ENCODE measurements at places on chromosomes 4 and X.

GRCh38 chr4:36332023-36332781, 50.8 kb downstream of the DTHD1 start:
- DNase-seq, result peak; percentile 94

- no peak for DNase-seq
Observed at GRCh38 chr4:168045354-168045753, 47.0 kb upstream of the ANXA10 start.

DNA sequence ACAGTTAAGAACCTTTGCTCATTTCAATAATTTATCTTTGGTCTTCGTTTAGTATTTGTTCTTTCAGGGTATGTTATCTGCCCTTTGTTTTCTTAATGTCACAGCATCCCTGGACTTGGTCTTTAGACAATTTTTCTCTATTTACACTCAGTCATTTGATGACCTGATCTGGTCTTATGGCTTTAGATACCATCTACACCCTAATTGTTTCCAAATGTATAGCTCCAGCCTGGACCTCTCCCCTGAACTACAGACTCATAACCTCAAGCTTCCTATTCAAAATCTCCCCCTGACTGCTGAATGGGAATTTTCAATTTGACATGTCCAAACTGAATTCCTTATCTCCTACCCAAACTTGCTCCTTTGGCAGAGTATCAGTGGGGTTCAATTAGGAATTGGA, 3.7 kb upstream of the SUPT20HL2 start:
- DNase-seq, result no peak

DNA sequence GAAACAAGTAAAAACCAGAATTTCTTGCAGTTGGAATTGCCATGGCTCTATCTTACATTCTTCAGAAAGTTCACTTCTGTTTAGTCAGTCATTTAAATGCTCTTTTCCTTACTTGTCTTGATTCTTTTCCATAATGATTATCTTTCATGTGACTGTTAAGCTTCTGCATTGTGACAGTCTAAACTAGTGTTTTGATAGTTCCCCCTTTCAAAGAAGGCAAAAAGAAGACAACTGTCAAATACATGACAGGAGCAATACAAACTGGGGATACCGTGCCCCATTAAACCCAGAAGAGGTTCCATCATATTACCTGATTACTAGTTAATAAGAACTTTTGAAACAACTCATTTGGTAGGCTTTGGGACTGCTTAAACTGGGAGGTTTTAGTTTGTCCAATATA, 476.2 kb downstream of the PCDH19 start:
- DNase-seq, result no peak

DNA sequence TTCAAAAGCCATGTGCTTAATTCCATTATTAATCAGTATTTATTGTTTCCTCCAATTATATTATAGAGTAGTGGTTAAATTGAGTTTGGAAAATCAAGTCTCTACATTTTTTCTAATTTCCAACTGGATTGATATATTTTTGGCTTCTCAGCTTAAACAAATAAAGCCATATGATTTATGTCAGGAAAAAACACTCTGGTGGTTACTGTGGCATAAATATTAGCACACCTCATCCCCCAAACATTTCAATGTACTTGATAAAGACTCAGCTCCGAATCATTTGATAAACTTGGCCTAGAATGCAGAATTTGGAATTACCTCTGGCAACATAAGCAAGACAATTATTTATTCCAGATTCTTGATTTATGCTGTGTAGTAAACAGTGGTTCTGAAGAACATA, 2313.8 kb downstream of the ARAP2 start:
- DNase-seq, result no peak

DNA sequence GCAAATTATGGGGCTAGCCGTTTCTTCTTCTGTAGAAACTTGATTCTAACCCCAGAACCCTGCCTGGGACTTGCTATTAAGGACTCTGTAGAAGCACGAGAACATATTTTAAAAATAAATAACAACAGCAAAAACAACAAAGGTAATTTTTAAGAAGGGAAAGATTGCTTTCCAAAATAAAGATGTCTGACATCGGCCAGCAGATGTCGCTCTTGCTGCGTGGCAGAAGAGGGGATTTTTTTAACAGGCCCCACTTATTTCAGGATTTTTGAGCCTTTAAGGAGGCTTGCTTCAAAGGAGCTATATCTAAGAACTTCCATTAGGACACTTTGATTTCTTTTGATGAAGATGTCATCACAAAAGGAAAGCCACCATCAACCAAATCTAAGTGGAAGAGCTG, 62.8 kb upstream of the EGFL6 start:
- DNase-seq, result peak; percentile 10

- no peak for DNase-seq
Observed at GRCh38 chr4:186307497-186307896, 41.5 kb downstream of the F11 start.

DNA sequence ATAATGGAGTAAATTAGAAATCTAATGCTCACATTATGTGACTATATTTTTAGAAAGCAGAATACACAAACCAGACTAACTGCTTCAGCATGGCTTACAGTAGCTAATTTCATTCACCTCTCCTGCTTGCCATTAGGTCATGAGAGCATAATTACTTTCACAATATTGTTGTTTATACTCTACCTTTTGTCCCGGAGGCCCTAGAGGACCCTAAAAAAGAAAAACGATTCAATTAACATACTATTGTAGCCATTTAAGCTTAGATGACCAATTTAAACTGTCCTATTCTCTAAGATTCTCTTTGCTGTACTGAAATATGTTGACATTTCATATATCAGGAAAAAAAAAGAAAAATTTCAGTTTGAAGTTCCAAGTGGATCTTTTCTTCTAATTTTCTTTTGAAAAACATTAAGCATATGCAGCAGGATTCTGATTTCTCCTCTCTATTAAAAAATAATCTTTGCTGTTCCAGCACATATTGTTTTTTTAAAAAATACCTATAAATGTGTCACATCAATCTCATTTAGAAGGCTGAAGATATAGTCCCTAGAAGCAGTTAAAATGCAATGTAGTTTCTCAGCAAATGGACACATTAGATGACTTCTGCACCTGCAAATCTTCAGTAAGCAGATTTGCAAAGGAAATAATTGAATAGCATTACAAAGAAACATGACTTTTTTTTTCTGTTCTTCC, 157.7 kb upstream of the ETNPPL start:
- no peak for DNase-seq

DNA sequence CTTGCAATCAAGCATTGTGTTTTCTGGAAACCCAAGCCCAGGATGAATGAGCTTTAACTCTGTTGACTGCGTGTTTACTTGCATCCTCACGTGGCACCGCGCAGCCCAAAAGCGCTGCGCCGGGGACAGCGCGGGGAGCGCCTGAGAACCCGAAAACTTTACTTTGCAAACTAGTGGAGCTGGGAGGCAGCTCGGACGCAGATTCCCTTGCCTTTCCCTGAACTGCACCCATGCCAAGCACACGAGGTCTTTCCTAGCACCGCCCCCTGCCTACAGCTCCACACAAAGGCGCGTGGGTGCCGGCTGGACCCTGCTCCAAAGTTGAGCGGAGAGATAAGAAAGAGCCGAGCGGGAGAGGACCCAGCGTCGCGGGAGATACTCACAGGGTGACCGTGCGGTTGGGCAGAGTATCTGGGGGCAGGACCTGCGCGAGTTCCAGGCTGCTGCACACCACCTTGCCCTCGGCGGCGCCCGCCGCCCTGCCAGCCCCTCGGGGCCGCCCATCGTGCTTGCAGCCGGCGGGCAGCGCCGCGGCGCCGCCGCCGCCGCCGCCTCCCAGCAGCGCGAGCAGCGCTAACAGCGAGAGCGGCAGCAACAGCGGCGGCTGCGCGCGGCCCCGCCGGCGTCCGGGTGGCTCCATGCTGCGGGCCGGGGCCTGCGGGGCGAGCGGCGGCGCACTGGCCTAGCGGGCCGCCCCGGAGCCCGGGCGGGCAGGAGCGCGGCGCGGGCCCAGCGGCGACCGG, 550 bp downstream of the ADGRA3 start:
- peak; percentile 18 for DNase-seq

- no peak for DNase-seq
Observed at GRCh38 chr4:52843351-52843750, 18.8 kb upstream of the RASL11B start.

DNA sequence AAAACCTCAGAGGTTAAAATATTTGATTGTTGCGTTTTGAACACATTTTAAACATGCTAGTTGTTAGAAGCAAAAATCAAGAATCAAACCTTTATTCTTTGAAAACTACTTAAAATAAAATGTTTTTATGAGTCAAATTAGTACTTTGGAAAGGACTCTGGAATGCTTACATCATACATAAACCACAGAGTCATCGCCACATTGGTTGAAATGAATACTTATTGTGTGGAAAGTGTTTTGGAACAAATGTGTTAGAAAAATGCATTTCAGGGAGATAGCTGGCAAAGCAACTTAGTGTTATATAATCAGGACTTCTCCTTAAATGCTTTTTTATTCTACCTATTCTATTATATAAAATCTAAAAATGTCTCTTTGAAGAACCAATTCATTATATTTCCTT, 49.4 kb upstream of the CAMK2D start:
- DNase-seq, result no peak

DNA sequence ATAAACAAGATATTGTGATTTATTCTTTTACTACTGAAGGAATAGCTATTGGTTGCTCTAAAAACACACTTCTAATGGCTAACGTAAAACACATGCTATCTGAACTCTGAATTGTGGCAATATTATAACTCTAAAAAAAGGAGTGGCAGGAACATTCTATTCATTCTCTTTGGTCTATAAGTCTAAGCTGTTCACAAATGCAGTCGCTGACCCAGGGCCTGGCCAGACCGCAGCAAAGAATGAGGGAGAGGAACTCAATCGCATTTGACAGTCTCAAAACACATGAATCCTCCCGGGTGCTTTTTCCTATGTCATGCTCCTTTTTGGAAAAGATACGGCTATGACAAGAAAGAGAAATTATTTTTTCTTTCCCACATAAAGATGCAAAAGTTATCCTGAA, 651.6 kb upstream of the PITX2 start:
- no peak for DNase-seq

DNA sequence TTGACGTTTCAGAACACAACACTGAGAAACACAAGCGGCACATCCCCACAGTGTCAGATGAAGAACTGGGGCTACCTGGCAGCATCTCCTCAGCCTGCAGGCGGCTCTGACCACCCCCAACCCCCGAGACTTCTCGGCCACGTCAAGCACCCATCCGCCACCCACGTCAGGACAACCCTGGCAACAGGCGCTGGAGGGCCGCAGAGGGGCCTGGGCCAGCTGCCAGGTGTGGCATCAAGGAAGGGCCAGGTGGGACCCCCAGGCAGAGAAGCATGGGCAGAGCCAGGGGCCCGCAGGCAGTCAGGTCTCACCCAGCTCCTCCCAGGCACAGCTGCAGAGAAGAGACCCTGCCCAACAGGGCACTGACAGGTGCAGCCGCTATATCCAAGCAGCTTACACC, 22.3 kb downstream of the GAK start:
- DNase-seq, result no peak

DNA sequence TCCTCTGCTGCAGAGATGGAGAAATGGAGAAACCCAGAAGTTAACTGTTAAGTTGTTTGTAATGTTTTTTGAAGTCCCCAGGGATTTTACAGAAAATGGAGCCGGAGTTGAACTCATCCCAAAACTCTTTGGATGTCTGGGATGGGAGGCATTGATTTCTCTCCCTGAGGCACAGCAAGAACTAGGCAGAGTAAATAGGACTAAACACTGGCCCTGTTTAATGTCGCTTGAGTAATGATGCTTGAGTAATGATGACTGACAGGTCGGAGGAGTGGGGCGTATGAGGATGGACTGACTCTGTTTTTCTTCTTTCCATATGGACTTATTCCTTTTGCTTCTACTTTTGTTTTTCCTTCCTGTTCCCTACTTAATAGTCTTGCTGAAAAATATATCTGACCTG, 69.9 kb downstream of the ARHGAP10 start:
- no peak for DNase-seq

GRCh38 chrX:97498093-97498492, 614.4 kb downstream of the RPA4 start:
- DNase-seq, result no peak

GRCh38 chr4:118589471-118590055, 95.6 kb upstream of the METTL14 start:
- peak; percentile 81 for DNase-seq

GRCh38 chrX:25858273-25858880, 279.8 kb upstream of the MAGEB18 start:
- DNase-seq, result peak; percentile 31

GRCh38 chr4:139844057-139844456, 178.4 kb downstream of the MGST2 start:
- DNase-seq, result no peak

DNA sequence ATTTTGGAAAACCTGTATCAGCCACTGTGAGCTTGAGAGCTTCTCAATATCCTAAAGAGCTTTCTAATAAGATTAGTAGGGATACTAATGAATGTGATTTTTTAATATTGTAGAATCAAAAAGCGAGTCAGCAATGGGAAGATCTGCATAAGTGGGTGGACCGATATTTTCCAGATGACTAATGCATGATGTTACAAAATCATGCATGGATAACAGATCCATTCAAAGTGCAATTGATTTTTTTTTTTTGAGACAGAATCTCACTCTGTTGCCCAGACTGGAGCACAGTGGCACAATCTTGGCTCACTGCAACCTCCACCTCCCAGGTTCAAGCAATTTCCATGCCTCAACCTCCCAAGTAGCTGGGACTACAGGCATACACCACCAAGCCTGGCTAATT, 7.3 kb upstream of the CLDN2 start:
- peak; percentile 8 for DNase-seq

GRCh38 chrX:21798677-21799219, 40.7 kb upstream of the MBTPS2 start:
- no peak for DNase-seq

DNA sequence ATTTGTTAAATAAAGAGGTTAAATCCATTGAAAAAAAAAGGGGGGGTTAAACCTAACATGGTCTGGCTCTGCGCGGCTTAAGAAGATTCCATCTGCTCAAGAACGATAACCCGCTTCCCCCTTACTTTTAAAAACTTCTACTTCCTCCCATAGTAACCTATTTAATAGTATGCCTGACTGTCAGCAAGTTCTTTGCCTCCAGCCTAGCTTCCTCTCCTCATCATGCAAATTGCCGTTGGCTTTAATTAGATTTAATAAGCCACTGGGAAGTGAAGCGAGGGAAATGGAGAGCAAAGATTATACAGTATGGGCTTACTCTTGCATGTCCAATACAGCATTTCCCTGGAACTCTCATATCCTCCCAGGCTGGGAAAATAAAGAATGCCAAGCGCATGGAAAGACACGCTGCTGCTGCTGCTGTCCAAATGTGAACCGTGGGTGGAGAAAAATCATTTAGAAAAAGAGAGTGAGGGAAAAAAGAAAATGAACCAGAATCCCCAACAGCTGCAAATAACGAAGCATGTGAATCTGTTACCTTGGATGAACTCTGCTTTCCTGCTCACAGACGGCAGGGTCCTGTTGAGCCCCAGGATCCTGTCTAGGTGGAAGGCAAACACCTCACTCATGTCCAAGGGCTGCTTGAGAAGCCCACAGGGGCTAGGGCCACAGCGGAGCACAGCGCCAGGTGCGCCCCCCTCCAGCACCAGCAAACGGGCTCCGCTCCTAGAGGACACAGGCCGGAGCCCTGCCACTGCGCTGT, 2.7 kb downstream of the GASK1B start:
- DNase-seq, result no peak

- no peak for DNase-seq
Observed at GRCh38 chr4:143587703-143588102, 74.2 kb downstream of the SMARCA5 start.

Measured in putamen (tissue), 1 donor.